ENCODE measurements at places on chromosomes 6 and 20.

GRCh38 chr20:24013953-24014352, 25.4 kb upstream of the GGTLC1 start:
- DNase-seq = no peak

GRCh38 chr6:42066156-42066675, 15.9 kb downstream of the TAF8 start:
- DNase-seq = no peak

GRCh38 chr20:45395114-45395415, 13.0 kb upstream of the DBNDD2 start:
- DNase-seq = no peak

GRCh38 chr6:6863970-6864639, 243.7 kb upstream of the RREB1 start:
- no peak for DNase-seq

DNA sequence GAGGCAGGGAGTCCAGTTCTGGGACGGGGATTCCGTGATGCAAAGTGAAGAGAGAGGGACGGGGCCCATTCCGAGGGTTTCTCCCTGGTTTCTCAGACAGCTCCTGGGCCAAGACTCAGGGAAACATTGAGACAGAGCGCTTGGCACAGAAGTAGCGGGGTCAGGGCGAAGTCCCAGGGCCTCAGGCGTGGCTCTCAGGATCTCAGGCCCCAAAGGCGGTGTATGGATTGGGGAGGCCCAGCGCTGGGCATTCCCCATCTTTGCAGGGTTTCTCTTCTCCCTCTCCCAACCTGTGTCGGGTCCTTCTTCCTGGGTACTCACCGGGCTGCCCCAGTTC, 35.9 kb upstream of the HLA-G start:
- no peak for DNase-seq

DNA sequence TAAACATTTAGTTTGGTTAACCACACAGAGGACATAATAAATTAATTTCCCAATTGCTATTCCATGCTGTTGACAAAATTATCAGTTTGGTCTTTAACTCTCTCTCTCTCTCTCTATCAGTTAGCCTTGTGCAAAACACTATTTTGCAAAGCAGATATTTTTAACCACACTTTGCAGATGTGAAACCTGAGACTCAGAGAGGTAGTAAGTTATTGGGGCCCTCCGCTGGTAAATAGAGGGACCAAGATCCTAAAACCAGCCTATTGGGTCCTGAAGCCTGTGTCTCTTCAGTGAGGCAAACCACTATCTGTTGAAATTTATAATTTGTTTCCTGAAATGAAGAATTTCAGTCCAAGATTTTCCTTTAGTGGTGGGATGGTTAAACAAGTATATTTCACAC, 231.0 kb downstream of the SOD2 start:
- no peak for DNase-seq

- DNase-seq = no peak
Measured at GRCh38 chr20:49615401-49616153, 47.6 kb upstream of the PTGIS start.

- no peak for DNase-seq
Measured at GRCh38 chr6:18342223-18342622, 44.9 kb upstream of the RNF144B start.

GRCh38 chr6:159201336-159201735, 32.1 kb downstream of the FNDC1 start:
- DNase-seq = no peak

GRCh38 chr20:47209982-47210381, 146.5 kb downstream of the ZMYND8 start:
- DNase-seq = no peak

DNA sequence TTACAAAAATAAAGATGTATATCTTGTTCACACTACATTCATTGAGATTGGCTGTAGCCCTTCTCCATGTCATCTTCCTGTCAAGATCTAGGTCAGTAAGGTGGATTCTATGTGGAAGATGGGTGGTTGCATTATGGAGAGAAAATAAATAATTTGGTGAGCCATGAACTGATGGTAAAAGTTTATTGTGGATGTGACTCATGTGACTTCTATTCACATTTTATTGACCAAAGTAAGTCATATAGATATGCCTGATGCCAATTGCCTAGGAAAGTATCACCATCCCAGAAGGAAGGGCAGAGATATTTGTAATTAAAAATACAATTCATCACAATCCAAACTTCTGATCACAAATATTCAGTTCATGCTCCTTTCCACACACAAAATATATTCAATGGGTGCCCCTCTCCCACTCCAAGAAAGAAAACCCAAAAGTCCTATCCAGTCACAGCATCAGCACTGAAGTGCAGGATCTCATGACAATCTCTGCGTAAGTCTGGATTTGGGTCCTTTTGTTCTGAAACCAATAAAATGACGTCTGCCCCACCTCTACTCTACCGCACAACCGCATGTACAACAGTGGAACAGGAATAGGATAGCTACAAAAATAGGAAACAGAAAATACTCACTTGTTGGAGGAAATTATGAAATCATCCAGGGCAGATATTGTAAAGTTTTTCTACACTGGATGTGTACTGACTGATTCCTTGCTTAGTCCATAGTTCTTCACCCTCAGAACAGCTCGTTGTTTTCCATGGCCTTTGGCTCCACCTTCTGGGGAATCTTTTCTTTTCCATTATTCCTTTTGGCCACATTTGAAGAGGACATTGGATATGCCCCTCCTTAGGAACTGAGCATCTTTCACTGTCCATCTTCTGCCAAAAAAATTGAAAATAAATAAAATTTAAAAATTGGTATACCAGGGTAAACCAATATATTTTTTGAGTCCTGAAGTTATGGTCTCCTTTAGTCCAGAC, 16.1 kb upstream of the SLC17A3 start:
- peak; percentile 29 for DNase-seq

DNA sequence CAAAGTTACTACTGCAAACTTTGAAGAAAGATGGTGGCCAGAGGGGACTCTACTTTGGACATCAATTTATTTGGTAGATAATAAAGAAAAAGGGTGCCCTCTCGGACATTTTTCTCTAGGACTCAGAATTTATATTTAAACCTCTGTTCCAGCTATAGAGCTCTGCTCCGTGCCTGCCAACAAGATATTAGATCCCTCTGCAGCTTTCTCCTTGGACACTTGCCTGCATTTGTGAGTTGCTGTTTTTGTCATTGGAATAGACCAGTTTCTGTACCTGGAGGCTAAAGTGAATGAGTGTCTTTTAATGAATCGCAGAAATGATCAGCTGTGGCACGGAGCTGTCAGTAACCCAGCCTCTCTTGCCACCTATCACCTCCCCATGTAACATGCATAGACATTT, 253.5 kb downstream of the NRN1 start:
- no peak for DNase-seq

GRCh38 chr6:112749673-112750072, 402.5 kb downstream of the RFPL4B start:
- DNase-seq = no peak

Measured in effector memory CD8-positive, alpha-beta T cell (primary cell).